ENCODE measurements at places on chromosomes 1 and 21.

DNA sequence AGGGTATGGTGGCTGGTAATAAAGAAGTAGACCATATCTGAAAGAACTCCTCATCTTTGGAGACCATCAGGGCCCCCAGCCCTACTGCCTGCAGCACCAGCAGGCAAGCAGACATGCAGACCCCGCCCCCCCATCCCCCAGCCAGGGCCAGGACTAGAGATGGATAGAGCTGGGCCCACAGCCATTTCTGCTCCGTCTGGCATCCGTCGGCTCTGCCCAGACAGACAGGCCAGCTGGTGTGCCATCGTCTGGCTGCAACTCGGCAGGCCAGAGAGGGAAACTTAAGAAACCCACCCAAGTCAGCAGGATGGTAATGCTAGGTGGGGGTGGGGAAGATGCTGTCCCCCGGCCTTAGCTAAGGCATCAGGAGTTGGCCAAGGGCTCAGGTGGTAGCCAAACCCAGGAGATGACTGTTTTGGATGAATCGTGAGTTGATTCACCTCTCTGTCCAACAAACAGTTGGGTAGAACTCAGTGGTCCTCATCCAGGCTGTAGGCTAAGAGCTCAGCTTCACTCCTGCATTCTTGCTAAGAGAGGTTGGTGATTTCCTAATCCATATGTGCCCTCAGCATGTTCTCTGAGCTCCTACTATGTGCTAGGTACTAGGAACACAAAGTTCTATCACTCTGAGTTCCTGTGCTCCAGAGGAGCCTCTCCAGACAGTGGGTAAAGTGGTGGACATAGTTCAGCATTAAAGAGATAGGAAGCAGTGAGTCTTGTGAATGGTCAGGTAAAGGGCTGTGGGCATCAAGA is 23.2 kb upstream of the TMEM222 start:
- DNase-seq = no peak

DNA sequence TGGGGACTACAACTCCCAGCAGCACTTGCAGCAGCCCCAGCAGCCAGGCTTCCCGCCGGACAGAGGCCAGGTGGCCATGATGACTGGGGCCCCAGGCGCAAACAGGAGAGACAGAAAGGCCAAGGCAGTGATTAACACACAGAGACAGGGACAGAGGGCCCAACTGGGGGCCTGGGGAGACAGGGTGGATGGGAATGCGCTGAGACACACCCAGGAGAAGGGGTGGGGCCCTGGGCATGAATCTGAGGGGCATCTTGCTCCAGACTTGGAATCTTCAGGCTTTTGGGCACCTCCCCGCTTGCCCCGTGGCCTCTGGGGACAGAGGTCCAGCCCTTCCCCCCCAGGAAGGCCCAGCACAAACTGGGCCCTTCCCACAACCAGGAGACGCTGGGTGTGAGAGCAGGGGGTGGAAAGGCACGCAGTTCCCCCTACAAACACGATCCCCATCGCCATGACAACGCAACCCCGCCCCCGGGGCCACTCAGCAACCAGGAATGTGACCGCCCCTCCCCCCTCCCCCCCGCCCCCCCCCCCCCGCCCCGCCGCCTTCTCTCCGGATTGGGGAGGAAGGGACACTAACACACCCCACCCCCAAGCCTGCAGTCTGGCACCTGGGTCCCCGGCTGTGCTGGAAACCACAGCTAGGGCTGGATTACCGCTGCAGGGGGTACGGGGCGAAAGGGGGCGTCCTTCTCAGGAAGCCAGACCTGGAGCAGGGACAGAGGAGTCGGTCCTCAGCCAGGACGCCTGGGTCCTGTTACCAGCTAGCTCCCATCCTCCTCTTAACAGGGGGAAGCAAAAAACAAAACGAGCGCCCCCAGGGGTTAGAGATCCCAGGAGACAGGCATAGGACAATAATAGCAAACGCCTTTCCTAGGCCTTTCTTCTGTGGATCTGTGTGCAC is 4.5 kb downstream of the HDGF start:
- peak; percentile 51 for DNase-seq

- no peak for DNase-seq
Measured at GRCh38 chr1:192737306-192737705, 71.5 kb upstream of the RGS2 start.

- no peak for DNase-seq
Measured at GRCh38 chr1:11273595-11274234, 717 bp downstream of the UBIAD1 start.

GRCh38 chr1:101004061-101004460 is 21.5 kb downstream of the DPH5 start:
- DNase-seq = no peak

GRCh38 chr1:162712317-162713029 is 78.0 kb upstream of the HSD17B7 start:
- no peak for DNase-seq

GRCh38 chr1:236815941-236816340 is 20.8 kb downstream of the MTR start:
- no peak for DNase-seq

- DNase-seq = no peak
Measured at GRCh38 chr1:192654591-192655251, 18.8 kb downstream of the RGS13 start.

DNA sequence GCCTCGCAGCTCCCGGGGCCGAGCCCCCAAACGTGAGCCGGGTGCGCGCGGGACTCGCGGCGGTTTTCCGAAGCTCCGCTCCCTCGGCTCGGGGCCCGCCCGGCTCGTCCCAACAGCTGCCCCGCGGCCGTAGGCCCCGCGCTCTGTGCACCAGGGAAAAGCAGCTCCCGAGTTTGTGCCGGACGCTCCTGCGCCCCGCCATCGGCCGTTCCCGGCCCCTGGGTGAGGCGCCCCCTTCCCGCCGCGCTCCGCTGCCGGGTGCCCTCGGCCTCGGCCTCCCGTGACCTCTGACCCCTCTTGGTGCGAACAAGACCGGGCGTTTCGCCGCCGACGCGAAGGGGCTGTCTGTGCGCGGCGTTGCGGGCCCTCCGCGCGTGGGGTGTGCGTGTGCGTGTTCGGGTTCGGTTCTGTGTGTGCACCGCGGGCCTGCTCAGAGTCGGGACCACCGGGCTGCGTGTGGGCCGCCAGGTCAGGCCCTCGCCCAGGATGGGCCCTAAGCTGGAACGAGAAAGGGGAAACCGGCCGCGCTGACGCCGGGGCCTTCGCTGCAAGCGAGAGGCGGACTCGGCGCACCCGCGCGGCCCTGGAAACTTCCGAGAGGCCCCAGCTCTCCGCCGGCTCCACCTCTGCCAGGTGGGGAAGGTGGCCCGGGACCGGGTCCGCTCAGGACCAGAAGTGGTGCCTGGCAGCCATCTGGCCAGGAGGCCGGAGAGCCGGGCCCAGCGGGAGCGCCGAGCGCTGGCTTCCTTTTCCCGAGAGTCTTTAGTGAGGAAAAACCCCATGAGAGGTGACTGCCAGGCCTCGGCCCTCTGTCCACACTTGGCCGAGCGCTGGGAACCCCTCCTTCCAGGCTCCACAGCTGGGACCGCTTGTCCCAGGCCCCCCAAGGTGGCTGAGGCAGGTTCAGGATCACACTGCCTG is 1.9 kb downstream of the PRDM16 start:
- no peak for DNase-seq

DNA sequence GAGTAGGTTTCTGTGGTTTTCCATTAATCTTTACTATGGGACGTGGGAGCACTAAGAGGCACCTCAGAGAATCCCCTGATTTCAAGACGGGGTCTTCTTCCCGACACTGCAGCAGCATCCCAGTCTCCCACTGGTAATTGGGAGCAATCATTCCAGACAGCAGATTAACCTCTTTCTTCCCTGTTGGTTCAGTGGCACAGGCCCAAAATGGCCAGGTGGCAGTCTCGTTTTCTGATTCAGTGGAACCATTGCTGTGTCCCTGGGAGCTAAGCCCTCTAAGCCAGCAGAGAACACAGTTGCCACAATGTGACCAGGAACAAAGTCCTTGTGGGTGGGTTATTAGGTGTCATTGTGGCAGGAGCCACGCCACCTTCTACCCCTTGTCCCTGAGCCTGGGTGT is 342.1 kb downstream of the MATN1 start:
- no peak for DNase-seq

DNA sequence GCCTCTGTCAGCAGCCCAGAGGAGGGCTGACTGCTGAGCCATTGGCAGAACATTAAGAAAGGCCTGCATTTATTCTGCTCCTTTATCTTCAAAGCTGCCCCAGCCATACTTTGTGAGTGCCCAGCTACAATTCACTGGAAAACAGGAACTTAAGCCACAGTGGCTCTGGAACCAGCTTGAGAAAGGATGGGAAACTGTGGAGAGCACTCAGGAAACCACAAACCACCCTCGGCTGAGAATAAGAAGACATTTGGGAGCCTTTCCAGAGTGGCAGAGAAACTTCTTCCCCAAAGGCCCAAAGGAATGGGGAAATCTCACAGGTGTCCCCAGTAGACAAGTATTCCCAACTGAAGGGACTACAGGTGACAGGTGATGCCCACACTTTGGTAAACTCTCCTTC is 1.8 kb downstream of the LAMB3 start:
- DNase-seq = no peak

- no peak for DNase-seq
Measured at GRCh38 chr1:7106442-7107108, 321.3 kb downstream of the CAMTA1 start.

GRCh38 chr1:79398501-79398900 is 392.0 kb upstream of the ADGRL4 start:
- no peak for DNase-seq

- no peak for DNase-seq
Measured at GRCh38 chr1:236978740-236979139, 25.5 kb downstream of the MT1HL1 start.

DNA sequence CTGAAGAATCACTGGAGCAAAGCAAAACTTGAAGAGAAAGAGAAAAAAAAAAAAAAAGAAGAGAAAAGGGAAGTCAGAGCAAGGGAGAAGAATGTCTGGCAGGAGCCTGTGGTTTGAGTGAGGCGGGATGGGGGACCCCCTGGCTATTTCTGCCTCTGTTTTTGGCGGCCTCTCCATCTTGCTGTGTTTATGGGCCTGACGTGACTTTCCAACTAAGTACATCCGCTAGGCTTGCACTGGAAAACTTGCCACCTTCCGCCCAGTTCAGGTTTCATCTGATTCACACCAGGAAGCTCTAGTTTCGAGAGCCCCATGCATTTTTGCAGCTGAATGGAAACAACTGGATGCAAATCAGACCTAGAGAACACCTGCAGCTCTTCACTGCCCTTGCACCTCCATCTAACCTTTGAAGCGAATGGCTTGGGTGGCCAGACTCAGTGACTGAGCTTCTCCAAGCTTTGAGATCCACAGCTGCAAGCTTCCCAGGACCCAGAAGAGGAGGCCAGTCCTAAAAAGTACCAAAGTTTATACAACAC is 28.0 kb downstream of the TBX15 start:
- DNase-seq = no peak

Data from SW 1271 (cell line).